ENCODE measurements at places on chromosomes 3 and 15.
A peak's percentile ranks its signal among the peaks of the same experiment; 100 is the strongest.

GRCh38 chr3:171643681-171644080 lies 166.6 kb downstream of the PLD1 start:
- no peak for DNase-seq

DNA sequence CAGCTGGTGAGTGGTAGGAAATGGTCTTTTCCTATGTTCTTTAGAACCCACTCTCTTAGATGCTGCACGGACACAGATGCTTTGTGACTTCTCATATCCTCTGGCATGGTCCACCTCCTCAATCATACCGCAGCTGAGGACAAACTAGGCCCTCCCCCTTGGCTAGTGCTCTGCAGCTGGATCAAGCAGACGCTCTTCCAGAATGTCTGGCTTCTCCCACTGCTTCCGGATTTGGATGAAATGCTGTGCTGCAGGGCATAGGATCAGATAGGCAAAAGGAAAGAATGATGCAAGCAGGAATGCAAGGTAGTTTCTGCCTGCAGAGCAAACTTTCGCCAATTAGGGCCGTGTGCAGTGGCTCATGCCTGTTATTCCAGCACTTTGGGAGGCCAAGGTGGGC lies 75.7 kb upstream of the SLC4A7 start:
- DNase-seq = peak; percentile 9

DNA sequence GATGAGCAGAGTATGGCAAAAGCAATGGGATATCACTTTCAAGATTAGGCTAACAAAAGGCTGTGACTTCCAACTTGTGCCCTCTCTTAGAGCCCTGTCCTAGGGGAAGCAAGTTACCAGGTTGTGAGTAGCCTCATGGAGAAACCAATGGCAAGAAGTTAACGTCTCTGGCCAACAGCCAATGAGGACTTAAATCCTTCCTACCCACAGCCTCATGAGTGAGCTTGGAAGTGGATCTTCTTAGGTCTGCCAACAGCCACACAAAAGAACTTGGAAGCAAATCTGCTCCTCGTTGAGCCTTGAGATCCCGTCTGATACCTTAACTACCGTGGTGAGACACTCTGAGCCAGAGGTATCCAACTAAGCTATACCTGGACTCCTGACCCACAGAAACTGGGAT lies 5.7 kb downstream of the NME9 start:
- DNase-seq = no peak

DNA sequence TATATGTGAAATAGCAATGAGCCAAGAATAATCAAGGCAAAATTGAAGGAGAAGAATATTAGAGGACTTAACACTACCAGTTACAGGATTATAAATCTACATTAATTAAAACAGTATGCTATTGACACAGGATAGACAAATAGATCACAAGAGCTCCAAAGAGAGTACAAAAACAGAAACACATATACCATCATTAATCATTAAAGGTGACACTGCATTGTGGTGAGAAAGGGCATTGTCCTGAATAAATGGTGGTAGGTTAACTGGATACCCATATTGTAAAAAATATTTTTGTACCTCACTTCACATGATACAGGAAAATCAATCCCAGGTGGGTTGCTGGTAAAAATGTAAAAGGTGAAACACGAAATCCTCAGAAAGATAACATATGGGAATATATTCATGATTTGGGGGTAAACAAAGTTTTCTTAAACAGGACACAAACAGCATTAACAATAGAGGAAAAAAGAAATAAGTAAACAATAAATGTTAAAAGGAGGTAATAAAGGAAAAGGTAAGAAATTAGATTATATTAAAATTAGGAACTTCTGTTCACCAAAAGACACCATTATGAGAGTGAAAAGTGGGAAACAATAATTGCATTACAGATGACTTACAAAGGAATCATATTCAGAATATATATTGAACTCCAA lies 145.2 kb downstream of the THRB start:
- DNase-seq = no peak

DNA sequence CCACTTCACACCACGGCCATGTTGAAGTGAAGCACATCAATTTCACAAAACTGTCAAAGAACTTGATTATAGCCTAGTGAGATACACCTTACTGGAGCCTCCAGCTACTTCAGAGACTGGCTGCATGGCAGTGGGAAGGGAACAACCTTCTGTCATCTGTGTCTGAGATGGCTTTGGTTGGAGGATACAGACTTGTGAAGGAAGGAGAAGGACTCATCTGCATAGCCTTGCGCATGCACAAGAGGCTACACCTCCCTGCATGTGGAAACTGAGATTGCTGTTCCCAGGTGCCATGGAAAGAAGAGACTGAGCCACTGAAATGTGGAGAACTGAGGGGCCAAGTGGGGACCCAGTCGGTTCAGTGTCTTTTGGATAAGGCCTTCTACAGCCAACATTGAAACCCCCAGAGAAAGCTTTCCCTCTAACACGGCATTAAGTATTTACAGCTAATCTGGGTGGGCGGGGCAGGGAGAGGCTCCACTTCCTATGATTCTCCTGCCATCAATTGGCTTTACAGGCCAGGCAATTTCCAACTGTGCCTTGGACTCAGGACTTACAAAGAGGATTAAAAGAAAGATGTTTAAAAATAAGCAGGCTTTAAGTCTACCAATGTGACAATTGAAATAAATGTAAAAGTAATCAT lies 58.8 kb downstream of the IL16 start:
- DNase-seq = no peak

DNA sequence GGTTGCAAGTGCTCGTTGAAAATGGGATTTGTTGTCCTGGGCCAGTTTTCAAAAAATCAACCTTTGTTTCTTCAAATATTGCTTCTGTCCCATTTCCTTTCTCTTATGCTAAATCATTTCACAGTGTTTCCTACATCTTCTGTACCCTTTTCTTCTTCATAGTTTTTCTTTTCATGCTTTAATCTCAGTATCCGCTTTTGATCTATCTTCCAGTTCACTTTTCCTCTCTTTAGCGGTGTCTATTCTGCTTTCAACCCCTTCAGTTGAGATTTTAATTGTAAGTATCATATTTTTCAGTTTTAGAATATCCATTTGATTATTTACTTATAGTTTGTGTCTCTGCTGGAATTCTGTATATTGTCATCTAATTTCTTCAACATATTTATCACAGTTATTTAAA lies 311.7 kb upstream of the TPM1 start:
- DNase-seq = no peak

DNA sequence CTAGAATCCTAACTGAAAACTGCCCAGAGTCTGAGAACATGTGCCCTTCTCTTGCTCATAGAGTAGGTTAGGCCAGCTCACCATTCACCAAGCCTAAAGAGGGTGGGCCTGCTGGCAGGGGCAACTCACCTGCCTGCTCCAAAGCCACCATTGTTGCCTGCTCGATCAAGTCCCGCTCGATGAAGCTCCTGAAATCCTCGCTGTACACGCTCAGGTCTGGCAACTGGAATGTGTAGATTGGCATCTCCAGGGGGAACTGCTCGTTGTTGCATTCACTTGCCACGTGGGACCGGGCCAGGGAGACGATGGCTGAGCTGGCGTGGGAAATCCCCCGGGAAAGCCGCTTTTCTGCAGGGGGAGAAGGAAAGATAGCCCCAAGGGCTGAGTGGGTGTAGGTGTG lies 232.2 kb downstream of the KLF13 start:
- DNase-seq = no peak

DNA sequence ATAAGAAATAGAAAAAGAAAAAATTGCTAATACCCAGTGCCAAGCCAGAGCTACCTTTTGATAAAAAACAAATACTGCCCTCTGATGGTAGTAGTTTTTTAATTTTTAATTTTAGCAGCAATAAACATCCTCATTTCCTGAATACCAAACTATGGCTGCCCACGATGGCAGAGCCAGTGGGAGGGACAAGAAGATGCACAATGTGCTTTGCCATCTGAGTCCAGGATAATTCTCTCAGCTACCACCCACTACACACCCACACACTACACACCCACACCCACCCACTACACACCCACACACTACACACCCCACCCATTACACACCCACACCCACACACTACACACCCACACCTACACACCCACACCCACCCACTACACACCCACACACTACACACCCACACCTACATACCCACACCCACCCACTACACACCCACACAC lies 17.8 kb downstream of the CEP19 start:
- no peak for DNase-seq

DNA sequence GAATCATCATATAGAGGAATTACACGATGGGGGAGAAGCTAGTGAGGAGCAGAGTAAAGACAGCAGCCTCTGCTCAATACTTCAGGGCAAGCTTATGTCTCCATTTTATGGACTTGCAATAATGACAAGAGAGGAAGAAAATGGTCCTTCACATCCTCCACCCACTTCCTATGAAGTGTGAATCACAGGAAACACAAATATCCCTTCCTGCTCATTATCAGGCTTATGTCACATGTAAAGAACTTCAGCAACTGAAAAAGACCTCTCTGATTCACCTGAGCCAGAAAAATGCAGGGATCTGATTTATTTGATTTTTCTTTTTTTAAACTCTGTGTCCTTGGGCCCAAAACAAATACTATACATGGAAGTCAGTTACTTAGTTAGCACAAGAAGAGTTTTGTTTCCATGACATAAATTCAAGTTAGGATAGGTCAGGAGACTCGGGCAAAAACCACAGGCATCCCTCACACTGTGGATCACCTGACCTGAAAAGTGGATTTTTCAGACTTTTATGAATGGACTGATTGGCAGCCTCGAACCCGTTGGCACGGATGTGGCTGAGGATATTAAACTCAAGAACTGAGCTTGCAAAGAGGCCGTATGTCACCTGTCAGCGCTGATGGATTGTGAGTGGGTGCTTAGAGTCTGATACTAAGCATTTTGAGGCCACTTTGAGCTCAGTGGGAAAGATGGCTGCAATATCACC lies 620.8 kb upstream of the MDFIC2 start:
- DNase-seq = no peak

DNA sequence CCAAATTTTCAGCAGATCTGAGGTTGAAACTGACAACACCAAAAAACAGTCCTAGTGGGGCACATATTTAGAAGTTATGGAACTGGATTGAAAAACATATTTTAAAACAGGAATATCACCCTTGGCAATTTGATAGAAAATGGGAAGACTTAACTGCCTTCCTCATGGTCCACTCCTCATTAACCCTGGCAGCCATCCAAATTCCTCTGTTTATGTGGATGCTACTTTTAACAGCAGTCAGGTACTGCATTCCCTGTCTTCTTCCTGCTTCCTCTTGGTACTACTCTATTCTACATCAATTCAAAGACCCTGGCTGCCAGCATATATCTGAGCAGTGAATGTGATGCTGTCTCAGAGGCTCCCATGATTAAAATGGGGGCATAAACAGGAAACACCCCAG lies 54.3 kb downstream of the PDE8A start:
- no peak for DNase-seq

DNA sequence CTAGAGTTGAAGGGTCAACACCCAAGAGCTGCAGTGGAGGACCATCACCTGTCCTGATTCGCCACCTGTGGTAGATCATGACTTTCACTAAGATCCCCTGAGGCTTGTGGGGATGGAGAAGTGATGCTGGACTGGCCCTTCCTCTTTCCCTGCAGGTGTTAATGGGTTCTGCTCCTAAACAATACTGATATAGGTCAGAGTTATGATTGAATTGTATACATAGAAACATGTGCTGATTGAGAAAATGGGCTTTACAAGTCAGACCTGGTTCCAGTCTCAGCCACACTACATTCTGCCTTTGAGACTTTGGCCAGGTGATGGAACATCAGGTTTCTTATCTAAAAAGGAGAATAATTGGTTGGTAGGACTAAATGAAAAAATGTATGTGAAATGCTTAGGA lies 418.9 kb upstream of the TPRG1 start:
- no peak for DNase-seq

DNA sequence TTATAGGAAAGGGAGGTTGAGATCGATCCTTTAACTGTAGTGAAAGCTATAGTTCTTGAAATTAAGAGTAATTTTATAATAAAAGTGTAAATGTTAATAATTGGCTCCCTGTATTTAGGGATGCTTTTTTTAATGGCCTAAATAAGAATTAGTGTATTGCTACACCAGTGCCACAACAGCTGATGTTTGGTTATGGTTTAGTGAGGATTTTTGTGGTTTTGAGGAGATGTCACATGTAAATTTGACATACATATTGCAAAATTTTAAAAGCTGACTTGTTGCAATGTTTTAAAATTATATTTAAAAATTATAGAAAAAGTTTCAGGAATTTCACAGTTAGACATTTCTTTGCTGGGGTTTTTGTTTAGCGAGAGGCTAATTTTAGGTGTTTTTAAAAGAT lies 3.9 kb downstream of the TSC22D2 start:
- no peak for DNase-seq

DNA sequence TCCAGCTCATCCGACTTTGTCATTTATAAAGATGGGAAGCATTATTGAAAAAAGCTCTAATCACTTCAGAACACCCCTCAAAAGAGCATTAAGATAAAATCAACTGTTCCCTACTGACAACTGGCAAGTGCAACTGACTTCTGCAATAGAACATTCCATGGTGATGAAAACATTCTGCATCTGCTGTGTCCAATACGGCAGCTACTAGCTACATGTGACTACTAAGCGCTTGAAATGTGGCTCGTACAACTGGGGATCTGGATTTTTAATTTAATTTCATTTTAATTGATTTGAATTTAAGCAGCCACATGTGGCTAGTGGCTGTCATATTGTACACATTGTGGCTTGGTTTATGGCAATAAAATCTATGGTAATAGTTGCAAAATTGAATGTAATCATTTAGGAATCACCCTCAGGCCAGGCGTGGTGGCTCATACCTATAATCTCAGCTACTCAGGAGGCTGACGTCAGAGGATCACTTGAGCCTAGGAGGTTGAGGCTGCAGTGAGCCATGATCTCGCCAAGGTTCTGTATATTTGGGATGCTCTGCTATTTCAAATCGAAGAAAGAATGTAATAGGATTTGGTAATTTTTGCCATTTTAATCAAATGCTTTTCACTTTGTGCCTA lies 390.3 kb downstream of the GABRB3 start:
- no peak for DNase-seq

- peak; percentile 75 for DNase-seq
These were observed 228.7 kb downstream of the SLCO3A1 start for GRCh38 chr15:92082006-92082843.

- no peak for DNase-seq
These were observed 17.5 kb downstream of the LMCD1 start for GRCh38 chr3:8519156-8519555.

DNA sequence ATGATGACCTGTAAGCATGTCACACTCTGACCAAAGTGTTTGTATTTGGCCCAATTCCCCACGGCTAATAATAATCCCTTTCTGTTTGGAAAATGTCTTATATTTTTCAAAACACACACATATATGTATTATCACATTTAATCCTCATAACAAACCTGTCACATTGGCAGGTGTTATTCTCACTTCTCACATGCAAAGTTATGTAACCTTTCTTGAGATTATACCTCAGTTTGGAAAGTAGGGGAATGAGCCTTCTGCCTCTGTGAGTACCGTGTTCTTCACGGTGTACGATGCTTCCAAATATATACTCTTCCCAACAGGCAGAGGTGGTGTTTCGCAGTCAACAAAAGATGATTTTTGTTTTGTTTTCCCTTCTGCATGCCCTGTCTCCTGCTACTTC lies 205.6 kb downstream of the TP63 start:
- no peak for DNase-seq

GRCh38 chr3:12758025-12758781 lies 856 bp downstream of the TMEM40 start:
- DNase-seq = peak; percentile 63
